ENCODE measurements at places on chromosomes 11 and 22.

- DNase-seq = no peak
These were observed 39.9 kb downstream of the MN1 start for GRCh38 chr22:27761665-27762064.

- DNase-seq = no peak
These were observed 97.5 kb upstream of the CCDC179 start for GRCh38 chr11:22957786-22958185.

DNA sequence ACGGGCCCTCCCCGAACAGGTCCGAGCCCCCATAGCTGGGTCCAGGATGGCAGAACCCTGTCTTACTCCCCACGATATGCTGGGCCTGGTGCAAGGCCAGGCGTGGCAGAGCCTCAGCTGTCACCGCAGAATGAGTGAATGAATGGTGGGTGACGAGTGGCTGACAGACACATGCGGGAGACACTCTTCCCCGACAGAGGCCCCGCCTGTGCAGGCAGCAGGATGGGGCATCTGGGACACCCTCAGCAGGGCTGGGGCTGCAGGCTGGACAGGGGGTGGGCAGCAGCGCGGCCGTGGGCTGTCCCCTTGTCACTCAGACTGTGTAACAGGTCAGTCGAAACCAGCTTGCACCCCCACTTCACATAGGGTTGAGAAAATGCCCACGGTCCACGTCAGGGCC lies 18.0 kb downstream of the WNT7B start:
- no peak for DNase-seq

GRCh38 chr22:49660794-49661781 lies 166.6 kb downstream of the BRD1 start:
- no peak for DNase-seq

DNA sequence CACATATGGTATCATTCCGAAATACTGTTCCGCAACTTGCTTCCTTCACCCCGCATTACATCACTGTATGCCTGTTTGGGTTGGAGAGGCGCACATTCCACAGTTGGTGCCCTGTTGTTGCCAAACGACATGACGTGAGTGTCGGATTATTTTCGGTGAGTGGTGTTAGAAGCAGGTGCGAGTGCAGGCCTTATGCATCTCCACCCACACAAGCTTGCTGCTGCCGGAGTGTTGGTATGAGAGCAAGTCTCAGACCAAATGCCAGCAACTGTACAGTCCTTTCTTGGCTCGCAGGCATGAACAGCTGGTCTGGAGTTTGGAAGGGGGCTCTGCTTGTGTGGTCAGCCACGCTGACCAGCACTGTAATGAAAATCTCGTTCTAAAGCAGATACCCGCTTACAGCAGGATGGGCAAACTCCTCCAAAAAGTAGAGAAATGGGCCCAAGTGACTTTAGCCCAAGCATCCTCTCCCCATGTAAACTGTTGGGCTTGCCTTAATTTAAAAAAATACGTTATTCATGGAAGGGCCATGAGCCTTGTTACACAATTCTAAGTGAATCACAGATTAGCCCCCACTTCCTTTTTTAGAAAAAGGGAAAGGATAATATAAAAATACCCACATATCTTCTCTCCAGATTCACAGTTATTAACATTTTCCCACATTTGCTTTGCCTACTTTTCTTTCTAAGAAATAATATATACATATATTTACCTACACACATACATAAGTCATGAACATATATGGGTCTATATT lies 48.7 kb upstream of the OR9Q1 start:
- no peak for DNase-seq

DNA sequence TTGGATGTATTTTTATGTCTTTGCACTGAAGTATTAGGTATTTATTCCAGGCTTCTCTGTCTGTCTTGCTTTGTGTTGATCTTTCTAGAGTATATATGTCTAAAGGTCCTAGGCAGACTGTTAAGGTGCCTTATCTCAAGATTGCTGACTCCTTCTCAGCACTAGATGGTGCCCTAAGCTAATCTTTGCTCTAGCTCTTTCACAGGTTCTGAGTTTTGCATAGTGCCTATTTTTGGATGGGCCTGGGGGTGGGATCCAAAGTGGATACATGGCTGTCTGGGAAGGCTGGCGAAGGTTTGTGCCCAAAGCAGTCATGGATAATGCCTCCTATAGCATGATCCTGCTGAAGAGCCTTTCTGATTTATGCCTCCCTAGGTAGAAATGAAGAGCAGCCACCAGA lies 154.9 kb downstream of the TRPC6 start:
- no peak for DNase-seq

- no peak for DNase-seq
These were observed 17.5 kb upstream of the CDKN1C start for GRCh38 chr11:2902784-2903671.

GRCh38 chr11:77999446-78000030 lies 5.1 kb upstream of the INTS4 start:
- no peak for DNase-seq

DNA sequence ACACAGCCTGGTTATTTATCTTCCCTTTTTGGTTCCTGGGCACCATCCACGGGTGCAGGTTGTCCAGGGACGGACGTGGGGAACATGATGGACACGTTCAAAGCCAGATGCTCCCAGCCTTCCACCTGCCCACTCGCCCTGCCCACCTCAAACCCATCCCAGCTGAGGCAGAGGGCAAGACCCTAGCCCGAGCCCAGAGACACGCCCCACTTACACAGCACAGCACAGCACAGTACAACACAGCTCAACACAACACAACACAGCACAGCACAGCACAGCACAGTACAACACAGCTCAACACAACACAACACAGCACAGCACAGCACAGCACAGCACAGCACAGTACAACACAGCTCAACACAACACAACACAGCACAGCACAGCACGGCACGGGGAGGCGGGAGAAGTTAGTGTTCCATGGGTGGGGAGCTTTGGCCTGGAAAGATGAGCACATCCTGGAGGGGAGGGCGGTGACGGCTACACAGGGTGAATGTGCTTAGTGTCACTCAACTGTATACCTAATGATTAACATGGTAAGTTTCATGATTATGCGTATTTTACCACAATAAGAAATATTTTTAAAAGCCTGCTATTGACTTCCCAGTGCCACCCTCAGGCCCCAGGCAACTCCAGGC lies 1507.5 kb downstream of the BRD1 start:
- DNase-seq = no peak

DNA sequence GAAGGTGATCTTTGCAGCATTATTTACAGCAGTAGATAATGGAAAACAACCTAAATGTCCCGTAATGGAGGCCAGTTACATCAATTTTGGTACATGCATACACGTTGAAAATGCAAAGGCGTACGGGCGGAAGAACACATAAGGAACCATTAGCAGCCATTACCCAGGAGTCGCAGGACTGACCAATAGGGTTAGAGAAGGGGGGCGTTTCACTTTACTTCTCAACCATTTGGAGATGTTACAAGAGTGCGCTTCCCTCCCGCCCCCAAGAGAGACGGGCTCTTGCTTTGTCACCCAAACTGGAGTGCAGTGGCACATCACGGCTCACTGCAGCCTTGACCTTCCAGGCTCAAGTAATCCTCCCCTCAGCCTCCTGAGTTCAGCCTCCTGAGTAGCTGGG lies 52.8 kb upstream of the SLC35C1 start:
- no peak for DNase-seq

DNA sequence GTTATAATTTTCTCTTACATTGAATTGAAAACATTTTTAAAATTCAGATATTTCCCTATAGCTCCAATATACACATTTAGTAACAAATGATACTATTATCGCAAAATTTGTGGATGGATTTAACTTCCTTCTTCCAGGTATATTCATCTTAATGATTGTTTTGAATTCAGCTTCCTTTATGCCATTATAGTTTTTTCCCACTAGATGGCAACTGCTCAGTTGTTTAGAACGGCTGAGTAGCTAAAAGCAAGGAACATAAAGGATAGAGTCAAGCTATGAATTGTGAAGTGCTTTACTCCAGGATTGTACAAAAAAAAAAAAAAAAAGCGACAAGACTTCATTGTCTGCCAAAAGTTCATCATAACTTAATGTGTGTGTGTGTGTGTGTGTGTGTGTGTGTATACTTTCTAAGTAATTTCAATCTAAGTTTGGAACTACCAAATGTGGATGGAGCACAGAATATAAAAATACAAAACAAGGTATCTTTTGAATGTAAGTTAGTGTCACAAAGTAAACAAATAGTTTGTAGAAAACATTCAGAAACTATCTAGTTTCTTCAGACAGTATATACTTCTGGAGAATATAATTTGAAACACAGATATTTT lies 846.4 kb downstream of the DLG2 start:
- DNase-seq = no peak

GRCh38 chr11:62806611-62807121 lies 1.4 kb upstream of the NXF1 start:
- DNase-seq = no peak

GRCh38 chr11:64340671-64341335 lies 799 bp downstream of the CCDC88B start:
- DNase-seq = peak; percentile 85

DNA sequence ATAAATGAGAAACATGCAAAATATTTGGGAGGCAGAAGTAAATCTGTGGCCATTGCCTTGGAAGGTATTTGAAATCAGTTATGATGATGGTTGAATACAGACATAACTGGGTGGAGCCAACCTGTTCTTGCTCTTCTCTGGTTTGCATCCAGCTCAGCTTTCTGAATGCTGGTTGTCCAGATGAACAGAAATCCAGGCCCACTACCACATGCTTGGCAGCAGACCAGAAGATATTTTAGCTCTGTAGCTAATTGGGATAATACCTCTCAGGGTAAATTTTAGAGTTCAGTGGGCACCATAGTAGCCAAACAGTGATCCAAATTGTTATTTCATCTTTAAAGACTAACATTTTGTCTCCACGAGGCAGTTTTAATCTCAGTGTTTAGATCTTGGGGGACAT lies 308.3 kb downstream of the RAB38 start:
- no peak for DNase-seq

DNA sequence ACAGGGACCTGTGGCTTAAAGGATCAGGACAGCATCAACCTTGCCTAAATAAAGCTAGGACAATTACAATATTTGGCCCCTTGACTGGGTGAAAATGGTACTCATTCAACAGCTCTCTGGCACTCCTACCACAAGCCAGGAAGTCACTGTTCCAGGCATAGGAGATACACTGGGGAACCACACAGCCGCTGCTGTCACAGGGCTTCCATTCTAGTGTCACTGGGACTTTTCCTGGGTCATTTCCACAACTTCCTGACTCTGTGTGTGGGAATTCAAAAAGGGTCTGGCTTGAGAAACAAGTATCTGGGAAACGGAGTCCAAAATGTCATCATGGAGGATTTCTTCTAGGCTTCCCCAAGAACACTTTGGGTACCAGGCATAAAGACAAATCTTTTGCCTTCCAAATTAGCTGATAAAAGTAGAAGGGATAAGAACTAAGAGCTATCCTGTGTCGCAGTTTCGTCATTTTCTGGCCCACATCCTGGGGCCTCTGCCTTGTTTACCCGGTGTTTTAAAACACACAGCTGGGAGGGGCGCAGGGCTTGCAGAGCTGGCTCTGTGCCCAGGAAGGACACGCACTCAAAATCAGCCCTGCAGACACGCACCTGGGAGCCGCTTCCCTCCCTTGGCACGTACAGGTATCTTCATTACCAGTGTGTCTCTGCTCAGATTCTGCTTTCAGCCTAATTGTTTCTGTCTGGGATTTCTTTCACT lies 38.0 kb downstream of the TMEM45B start:
- peak; percentile 32 for DNase-seq

DNA sequence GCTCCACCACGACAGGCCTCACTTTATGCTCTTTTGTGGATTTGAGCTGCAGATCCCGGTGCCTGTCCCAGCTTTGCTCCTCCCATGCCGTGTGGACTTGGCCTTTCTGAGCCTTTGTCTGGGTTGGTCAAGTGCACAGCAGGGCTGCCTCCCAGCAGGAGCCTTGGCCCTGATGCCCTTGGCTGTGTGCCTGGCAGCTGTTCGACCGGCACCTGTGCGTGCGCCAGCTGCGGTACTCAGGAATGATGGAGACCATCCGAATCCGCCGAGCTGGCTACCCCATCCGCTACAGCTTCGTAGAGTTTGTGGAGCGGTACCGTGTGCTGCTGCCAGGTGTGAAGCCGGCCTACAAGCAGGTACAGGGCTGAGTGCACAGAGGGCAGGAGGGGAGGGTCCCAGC lies 46.5 kb downstream of the MYO7A start:
- no peak for DNase-seq

DNA sequence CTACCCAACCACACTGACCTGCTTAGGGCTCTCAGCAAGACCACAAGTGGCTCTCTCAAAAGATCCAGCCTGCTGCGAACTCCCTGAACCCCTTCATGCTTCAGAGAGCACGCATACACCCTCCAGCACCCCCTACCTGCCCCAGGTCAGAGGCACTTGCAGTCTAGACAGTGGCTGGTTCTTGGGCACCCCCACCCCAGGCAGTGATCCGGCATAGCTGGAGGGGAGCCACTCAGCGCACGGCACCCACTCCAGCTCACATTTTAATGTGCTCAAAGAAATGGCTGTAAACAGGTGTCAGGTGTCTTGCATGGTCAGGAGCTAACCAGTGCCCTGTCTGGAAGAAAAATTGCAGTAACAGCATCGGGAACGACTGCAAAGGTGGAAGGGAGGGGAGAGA lies 140.8 kb downstream of the PKNOX2 start:
- no peak for DNase-seq

GRCh38 chr11:16034074-16034473 lies 322.3 kb downstream of the SOX6 start:
- DNase-seq = no peak

- DNase-seq = no peak
These were observed 29.0 kb downstream of the RTN4R start for GRCh38 chr22:20238901-20239675.

DNA sequence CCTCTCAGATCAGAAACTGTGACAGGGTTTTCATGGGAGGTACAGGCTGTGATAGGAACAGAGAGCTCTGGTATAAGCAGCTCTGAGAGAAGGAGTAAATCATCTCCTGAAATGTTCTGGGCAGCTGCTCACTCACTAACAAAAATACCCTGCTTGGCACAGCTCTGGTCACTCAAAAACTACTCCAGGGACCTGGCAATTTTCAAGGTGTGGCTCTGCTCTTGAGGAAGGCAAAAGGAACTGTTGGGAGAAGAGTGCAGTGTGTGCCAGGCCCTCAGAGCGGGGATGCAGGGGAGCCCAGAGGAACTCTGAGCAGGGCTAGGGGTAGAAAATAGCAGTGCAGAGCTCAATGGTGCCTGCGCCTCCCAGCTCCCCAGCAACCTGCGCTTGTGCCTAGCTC lies 180.5 kb upstream of the ZBED5 start:
- no peak for DNase-seq

GRCh38 chr11:66665369-66665768 lies 12.3 kb downstream of the RBM4B start:
- DNase-seq = no peak

DNA sequence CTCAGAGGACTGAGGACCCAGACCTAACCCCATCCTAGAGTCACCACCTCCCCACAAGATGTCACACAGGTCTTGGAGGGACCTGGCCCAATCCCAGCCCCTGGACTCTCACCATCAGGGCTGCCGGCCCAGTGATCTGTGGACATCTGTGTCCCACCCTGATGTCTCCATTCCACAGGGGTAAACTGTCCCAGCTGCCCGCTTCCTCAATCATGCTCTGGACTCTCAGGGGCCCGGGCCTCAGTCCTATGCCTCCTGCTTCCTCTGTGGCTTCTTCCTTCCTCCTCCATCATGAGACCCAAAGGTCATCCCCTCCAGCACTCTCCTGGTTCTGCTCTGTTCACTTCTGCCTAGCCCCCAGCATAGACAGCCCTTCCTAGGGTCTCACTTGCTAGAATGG lies 32.2 kb downstream of the ARAP1 start:
- no peak for DNase-seq

GRCh38 chr11:125451400-125452124 lies 44.5 kb downstream of the FEZ1 start:
- no peak for DNase-seq

Data from activated CD4-positive, alpha-beta T cell treated with anti-CD3 and anti-CD28 coated beads, Interleukin-2, amount 50 U/mL, for 16 hours (primary cell).